ELR (cell line): ENCODE measurements at places on chromosomes 5 and 9.

DNA sequence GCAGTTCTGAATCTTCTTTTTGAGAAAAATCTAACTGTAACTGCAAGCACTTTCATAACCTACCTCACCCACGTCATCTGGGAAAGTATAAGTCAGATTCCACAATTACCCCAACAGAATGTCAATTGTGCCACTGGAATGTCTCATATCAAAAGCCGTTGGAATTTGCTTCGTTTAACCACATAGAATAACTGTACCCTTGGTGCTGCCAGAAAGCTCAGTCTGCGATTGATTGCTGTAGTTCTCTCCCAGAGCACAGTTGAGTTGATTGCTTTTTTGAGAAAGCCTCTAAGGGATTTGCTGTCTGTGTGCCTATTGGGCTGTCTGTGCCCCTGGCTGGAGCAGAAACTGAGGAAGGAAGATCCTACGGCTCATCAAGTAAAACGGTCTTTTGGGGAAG lies 583.6 kb downstream of the TMEM38B start:
- peak; percentile 6 for DNase-seq

DNA sequence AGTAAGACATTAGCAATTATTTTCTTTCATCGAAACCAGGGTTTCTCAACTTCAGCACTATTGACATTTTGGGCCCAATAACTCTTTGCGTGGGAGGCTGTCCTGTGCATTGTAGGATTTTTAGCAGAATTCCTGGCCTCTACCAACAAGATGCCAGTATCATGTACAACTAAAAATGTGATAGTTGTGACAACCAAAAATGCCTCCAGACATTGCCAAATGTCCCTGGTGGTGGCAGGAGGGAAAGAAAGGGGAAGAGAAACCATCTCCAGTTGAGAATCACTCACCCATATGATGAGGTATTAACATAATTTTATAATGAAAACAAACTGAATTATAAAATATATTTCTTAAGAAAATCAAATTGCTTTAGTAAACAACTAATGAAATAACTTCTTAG lies 406.1 kb downstream of the RAB3C start:
- DNase-seq: no peak

- peak; percentile 36 for DNase-seq
Observed at GRCh38 chr5:163565492-163565891, 60.1 kb downstream of the MAT2B start.

GRCh38 chr9:135961811-135962695 lies 880 bp upstream of the UBAC1 start:
- no peak for DNase-seq

DNA sequence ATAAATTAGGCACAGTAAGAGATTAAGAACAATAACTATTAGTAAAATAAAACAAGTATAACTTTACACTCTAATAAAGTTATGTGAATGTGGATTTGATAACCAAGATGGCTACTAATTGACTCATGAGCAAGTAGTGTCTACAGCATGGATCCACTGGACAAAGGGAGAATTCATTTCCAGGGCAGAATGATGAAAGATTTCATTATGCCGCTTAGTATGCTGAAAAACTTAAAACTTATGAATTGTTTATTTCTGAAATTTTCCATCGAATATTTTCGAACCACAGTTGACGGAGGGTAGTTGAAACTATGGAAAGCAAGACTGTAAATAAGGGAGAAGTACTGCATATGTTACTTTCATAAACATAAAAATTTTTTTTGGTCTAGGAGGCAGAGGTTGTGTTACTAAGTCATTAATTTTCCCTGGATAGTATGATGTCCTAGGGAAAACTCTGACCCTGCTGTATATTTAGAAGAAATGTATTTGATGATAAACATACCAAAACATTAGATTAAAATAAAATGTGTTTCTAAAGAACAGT lies 24.9 kb upstream of the TARS1 start:
- DNase-seq: no peak

GRCh38 chr9:136110082-136111061 lies 8.3 kb downstream of the TMEM250 start:
- DNase-seq: peak; percentile 26

GRCh38 chr9:99606957-99607356 lies 214.7 kb upstream of the NR4A3 start:
- DNase-seq: no peak

GRCh38 chr5:139246394-139246793 lies 47.1 kb upstream of the MATR3 start:
- DNase-seq: peak; percentile 84

DNA sequence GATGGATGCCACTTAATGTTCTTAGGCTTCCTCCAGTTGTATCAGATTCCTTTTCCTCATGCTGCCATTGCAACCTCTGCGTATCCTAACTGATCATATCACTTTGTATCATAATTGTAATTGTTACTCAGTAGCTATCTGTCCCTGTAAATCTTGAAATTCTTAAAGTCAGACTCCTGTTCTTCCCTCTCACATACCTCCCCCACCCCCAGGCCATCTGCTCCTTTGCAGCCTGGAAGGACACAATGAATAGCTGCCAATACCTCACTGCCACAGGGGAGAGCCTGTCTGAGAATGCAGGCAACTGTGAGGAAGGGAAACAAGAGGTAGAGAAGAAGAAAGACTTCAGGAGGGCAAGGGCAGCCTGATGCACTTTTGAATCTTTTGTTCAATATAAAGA lies 228.5 kb downstream of the ENC1 start:
- DNase-seq: no peak

DNA sequence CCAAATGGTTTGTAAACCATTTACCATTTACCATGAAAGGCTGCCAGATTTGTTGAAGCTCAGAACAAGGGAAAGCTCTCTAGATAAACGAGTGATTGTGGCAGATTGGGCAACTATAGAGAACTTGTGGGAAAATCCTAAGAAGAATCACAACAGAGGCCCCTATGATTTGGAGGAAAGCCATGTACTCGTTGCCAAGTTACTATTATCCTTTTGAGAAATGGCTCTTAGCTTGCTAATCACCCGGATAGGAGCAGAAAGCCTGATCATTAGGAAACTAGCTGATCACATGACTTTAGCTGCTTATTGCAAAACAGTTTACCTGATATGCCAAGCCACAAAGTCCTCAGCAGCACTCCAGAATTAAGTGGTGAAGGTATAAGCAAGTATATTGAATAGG lies 23.5 kb upstream of the ATG10 start:
- DNase-seq: no peak

GRCh38 chr9:127004946-127005769 lies 90.6 kb downstream of the RALGPS1 start:
- DNase-seq: peak; percentile 6

DNA sequence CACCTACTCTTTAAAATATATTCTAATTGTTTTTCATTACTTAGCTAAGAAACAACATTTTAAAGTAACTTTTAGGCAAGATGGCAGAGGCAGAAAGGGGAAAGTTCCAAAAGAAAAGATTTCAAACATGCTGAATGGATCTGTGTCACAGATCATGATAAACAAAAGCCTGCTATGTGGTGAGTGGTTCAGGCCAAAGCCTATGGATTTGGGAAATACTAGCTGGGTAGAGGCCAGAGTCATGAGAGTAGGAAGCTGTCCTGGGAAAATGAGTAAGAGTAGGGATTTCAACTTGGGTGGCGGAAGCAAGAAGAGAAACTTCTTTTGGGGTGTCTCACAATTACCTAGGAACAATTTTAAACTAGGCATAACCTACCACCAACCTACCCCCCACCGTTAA lies 68.7 kb upstream of the GRHPR start:
- no peak for DNase-seq

- DNase-seq: no peak
Observed at GRCh38 chr9:108852079-108852478, 3.7 kb downstream of the ACTL7B start.

DNA sequence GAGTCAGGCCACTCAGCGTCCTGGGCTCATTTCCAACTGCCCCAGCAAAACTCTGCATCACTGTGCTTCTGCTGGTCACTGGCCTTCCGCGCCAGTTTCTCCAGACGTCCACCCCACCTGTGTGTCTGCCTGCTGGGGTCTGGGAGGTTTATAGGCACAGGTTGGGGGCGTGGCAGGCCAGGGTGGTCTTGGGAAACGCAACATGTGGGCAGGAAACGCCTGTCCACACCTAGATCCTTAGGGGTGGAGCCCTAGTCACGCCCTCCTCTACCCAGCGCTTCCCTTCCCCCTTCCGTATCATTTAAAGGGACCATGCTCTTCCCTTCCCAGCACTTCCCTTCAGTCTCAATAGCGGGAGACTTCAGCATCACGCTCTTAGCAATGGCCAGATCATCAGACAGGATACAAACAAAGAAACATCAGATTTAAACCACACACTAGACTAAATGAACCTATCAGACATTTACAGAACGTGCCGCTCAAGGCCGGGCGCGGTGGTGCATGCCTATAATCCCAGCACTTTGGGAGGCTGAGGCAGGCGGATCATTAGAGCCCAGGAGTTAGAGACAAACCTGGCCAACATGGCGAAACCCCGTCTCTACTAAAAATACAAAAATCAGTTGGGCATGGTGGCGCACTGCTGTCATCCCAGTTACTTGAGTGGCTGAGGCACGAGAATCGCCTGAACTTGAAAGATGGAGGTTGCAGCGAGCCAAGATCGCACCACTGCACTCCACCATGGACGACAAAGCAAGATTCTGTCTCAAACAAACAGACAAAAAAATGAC lies 11.8 kb upstream of the BTNL9 start:
- no peak for DNase-seq

DNA sequence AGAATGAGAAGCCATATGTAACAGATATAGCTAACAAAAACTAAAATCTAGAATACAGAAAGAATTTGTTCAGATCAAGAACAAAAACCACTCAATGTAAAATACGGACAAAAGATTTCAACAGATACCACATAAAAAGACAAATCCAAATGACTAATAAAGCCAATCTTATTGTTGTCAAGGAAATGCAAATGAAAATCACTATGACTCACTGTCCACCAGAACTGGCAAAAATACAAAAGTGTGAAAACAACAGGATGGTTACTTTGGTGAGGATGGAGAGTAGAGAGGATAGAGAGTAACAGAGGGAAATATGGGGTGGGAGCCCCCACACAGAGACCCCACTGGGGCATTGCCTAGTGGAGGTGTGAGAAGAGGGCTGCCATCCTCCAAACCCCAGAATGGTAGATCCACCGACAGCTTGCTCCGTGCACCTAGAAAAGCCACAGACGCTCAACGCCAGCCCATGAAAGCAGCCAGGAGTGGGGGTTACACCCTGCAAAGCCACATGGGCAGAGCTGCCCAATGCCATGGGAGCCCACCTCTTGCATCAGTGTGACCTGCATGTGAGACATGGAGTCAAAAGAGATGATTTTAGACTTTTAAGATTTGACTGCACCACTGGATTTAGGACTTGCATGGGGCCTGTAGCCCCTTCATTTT lies 15.2 kb upstream of the RHOBTB3 start:
- DNase-seq: peak; percentile 93

DNA sequence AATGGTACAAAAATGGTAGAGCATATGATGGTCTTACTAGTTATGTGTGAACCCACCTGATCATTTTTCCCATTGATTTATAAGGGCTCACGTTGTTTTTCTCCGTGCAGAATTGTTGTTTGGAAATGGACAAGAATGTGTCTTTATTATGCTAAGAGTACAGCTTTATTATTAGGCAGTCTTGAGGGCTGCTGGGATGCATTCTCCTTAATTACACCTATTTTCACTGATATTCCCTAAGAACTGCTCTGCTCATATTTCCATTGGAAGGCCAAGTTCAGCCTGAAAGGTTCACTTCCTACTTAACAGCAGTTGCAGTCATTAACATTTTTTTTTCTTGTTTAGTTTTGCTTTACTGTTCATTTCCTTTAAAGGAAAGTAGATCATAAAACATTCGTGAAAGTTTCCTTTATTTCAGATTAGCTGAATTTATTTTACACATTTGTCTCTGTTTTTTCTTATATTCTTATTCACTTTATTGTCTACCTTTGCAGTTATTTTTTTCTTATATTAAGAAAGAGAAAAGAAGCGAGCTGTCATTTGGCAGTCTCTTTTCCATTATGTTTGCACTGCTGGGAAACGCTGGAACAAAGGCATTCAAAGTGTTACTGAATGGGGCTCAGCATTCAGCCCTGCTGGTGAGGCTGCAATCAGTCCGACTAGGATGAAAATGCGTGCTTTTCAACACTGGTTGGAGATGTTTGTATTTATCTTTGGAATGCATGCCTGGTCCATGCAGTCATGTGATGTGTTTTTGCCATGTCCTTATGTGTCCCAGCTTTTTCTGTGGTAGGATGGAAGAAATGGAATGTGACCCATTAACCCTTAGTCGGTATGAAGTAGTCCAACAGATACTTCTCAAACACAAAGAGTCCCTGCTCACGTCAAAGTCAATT lies 602.7 kb upstream of the ZNF608 start:
- DNase-seq: no peak

DNA sequence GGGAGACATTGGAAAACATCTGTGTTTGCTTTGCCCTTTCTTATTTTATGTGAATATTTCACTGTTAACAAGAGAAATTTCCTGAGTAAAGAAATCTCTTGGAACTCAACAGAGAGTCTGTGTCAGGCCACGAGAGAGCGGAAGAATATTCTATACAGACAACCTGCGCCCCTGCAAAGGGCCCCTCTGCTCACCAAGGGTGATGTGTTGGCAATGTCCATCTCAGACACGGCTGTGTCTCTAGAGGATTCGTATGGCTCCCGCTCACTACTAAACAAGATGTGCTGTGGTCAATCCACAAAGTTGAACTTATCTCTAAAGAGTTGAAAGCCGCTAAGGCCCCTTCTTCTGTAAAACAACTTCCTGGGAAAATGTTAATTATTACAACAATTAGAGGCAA lies 241.0 kb upstream of the IRX1 start:
- DNase-seq: no peak

DNA sequence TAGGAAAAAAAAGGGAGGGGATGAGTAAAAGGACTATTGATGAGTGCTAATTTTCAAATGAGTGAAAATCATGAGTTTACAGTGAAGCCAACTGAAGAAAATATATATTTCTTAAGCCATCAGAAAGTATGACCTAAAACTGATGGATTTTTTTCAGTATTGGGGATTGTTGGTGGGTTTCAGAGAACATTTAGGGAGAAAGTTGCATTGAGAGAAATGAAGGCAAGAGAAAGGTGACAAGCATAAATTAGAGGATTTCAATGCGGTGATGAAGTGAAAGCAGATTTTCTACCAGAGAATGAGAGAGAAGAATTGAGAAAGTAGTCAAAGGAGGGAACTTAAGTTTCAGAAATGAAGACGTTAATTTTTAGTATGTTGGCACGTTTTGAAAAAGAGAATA lies 8.5 kb upstream of the SNX24 start:
- no peak for DNase-seq

- DNase-seq: no peak
Observed at GRCh38 chr5:146789712-146790653, 88.6 kb downstream of the PPP2R2B start.

DNA sequence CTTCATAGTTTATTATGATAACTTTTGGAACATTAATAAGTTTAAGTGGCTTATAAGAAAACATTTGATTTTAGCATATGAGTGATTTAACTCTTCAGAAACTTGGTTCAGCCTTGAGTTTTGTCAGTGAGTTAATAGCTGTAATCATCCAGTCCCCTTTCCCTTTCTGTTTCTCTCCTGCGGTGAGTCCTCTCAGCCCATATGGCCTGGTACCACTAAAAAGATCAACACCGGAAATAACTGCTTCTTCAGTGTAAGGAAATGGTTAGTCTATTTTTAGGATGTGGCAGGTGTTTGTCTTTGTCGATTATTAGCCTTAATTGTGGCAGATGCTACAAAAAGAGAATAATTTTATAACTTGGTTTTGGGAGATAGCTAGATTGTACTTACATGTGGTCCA lies 120.2 kb upstream of the GRHPR start:
- no peak for DNase-seq

GRCh38 chr9:120936011-120936763 lies 9.6 kb upstream of the TRAF1 start:
- DNase-seq: peak; percentile 97

- peak; percentile 95 for DNase-seq
Observed at GRCh38 chr9:128001779-128002298, 21.1 kb upstream of the EEIG1 start.
